ENCODE measurements at places on chromosomes 4 and X.

GRCh38 chrX:97995834-97996233, 1112.1 kb downstream of the RPA4 start:
- DNase-seq, result no peak

- no peak for DNase-seq
Measured at GRCh38 chrX:21369613-21370012, 4.6 kb upstream of the CNKSR2 start.

GRCh38 chr4:109947457-109947856, 34.8 kb downstream of the EGF start:
- DNase-seq, result no peak

DNA sequence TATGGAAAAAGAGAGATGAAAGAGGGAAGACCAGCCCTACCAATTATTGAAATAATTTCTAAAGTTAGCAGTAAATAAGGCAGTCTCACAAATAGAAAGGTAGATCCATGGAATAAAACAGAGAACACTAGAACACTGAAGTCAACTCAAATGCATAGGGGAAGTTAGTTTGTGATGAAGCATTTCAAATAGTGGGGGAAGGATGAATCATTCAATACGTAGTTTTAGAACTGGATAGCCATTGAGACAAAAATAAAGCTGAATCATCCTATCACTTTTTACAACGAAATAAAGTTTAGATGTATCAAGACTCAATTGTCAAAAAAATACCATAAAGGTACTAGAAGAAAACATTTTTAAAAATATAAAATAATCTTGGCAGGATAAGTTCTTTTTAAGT, 143.2 kb upstream of the DGKK start:
- DNase-seq, result no peak

GRCh38 chrX:140088438-140088837, 123.1 kb upstream of the CXorf66 start:
- DNase-seq, result no peak
